Activated CD4-positive, alpha-beta T cell treated with anti-CD3 and anti-CD28 coated beads, Interleukin-2, amount 50 U/mL, for 4 hours (primary cell): ENCODE measurements at places on chromosomes 4 and X.

- DNase-seq = no peak
Observed at GRCh38 chr4:167100120-167100519, 134.2 kb downstream of the SPOCK3 start.

- DNase-seq = no peak
Observed at GRCh38 chr4:113835005-113835404, 73.5 kb upstream of the CAMK2D start.

DNA sequence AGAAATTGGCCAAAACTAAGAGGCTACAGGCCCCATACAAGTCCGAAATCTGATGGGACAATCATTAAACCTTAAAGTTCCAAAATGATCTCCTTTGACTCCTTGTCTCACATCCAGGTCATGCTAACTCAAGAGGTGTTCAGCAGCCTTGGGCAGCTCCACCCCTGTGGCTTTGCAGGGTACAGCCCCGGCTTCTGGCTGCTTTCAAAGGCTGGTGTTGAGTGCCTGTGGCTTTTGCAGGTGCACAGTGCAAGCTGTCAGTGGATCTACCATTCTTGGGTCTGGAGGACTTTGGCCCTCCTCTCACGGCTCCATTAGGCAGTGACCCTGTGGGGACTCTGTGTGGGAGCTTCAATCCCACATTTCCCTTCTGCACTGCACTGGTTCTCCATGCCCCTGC lies 329.1 kb upstream of the MAD2L1 start:
- no peak for DNase-seq

DNA sequence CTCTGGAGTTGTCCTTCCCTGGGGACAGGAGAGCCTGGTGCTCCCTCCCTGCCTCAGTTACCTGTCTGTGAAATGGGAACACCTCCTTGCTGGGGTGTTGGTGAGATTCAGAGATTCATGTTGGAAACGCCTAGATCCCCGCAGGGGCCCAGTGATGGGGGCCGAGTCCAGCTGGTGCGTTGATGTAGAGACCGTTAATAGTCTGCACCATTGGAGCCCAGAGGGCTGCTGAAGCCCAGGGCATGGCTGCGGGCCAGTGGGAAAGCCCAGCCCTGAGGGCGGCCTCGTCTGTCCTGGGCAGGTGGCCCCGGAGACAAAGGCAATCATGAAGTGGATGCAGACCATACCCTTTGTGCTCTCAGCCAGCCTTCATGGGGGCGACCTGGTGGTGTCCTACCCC lies 14.4 kb downstream of the CPZ start:
- DNase-seq = no peak

- no peak for DNase-seq
Observed at GRCh38 chr4:56259655-56260054, 127.6 kb downstream of the AASDH start.

DNA sequence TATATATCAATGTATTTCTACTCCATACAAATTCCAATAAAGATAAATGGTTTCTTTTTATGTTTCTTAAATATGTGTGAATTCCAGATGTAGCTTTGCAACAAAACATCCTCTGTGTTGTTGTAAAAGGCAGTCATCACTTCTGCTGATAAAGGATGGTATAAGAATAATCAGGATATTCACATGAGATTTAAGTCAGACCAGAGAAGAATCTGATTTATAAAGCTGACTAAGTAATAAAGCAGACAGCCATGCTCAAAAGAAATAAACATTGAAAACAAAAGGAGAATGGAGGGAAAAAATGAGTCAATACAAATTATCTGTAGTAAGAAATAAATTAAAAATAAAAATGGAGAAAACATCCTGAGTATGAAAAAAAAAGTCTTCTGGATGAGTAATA lies 27.0 kb upstream of the SLC7A11 start:
- no peak for DNase-seq

DNA sequence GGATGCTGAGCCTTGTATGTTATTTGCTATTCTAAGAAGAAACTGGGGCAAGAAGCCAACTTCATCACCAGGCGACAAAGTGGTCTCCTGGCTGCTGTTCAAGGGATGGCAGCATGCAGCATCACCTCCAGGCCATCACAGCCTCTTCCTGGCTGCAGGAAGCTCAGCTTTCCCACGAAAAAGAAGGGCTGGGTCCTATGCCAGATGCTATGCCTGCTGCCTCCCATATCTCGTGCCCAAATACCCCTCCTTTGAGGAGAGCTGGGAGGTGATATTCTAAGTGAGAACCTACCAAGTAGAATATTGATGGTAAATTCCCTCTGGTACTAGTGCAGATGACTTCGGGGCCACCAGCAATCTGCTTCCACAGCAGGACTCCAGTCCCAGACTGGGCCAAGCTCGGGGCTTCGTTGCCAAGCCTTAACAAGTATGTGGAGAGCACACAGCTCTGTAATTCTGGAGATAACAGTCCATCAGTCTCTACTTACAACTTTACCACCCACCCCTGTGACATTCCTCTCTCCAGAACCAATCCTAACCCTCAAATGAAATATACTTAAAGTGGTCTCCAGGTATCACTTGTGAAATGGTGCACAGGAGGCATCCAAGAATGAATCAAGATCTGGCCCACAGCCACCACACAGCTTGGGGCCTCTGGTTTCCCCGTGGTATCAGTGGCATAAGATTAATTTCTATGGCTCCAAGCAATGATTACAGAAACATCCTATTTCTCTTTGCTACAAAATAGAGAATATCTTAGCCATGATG lies 149.3 kb downstream of the PALLD start:
- no peak for DNase-seq
